ENCODE measurements at places on chromosomes 6 and 20.

GRCh38 chr6:116714296-116714695 lies 33.3 kb downstream of the KPNA5 start:
- no peak for DNase-seq

DNA sequence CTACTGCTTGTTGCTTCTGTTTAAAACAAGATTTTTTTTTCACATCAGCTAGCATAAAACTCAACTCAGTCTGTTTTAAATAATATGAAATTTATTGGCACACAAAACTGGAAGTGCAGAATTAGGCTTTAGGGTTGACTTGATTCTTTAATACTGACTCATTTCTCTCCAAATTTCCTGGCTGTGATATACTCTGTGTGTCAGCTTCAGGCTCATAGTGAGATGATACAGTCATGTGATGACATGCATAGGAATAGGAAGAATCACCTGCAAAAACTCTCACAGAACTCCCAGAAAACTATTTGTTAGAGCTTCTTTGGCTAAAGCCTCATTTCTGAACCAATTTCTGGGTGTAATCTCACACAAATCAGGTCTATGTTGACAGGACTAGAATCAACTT lies 1068.0 kb upstream of the EPHA7 start:
- no peak for DNase-seq

- no peak for DNase-seq
These were observed 20.0 kb upstream of the POU5F1 start for GRCh38 chr6:31190488-31190887.

GRCh38 chr6:82160255-82160990 lies 87.1 kb downstream of the IBTK start:
- no peak for DNase-seq

- no peak for DNase-seq
These were observed 167.9 kb downstream of the HAO1 start for GRCh38 chr20:7772371-7772770.

DNA sequence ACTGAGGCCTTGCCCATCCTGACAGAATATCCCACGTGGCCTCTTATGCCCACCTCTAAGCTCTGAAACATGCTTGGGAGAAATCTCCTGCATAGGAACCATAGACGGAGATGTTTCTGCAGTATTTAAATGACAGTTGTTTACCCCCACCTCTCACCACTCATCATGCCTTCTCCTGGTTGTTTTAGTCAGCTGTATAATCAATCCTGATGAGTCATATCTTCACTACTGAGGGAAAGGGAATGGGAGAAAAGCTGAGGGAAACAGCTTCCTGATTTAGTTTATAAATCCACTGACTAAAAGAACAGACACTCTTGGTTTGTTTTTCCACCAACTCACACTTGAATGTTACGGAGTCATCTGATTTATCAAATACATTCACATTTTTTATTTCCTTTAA lies 113.2 kb upstream of the TENT5A start:
- DNase-seq, result no peak

DNA sequence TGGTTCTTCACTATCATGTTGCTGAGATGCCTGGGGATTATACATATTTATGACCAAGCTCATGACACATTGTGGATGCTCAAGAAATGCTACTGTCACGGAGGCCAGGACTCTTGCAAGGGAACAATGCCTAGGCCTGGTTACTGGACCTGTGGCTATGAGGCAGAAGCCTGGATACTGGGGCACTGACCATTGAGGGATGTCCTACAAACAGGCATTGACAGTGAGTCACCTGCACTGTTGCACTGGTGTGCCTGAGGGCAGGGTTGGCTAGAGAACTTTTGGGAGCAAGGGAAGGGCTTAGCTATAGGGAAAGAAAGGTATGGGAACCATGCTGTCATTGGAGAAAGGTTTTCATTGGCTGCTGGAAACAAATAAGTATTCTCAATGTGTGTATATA lies 313.1 kb upstream of the SUPT3H start:
- DNase-seq, result no peak

GRCh38 chr20:35720165-35721123 lies 21.2 kb downstream of the ROMO1 start:
- no peak for DNase-seq

DNA sequence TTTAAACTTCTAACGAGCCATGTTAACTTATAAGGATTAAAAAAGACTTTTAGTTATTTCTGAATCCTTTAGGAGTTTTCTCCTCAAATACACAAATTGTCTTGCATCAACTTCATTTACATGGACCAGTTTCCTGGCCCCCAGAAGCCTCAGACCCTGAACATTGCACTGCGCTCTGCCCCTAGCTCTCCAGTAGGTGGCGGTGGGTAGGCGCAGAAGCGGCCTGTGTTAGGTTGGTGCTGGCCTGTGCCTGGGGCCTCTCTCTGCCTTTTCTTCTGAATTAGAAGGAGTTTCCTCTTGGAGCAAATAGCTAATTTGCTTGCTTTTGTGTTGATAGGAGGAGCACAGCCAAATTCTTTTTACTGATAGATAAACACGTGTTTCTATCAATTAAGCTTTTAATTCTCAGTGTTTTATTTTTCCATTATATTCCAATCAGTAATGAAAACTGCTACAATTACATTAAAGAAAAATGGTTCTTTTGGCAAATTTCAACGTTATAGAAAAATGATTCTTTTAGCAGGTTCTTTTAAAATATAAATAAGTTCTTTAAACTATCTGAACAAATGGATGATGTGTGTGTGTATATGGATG lies 44.4 kb downstream of the DTD1 start:
- DNase-seq, result peak; percentile 13

- peak; percentile 35 for DNase-seq
These were observed 70.0 kb downstream of the PTPN1 start for GRCh38 chr20:50580016-50580747.

DNA sequence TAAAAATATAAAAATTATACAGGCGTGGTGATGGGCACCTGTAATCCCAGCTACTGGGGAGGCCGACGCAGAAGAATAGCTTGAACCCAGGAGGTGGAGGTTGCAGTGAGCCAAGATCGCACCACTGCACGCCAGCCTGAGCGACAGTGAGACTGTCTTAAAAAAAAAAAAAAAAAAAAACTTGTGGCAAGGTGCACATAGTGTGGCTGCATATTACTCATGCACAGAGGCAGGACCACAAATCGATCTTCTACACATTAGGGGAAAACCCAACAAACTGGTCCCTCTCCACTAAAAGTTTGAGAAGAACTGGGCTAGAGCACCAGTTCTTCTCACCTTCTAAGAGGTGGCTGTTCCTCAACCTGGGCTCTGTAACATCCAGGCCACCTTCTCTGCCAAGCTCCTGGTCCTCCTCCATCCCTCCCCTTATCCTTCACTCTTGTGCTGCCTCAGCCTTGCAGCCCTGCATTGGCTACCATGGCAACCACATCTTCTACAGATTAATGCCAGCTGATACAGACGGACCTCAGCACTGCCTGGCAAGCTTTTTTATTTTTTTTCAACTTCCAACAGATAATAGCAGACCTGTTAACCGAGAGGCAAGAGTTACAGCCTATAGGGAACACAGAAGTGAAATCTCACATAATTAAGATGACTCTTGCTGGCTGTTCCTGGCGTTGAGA lies 88.0 kb downstream of the ATP9A start:
- no peak for DNase-seq

GRCh38 chr6:3773678-3774298 lies 22.3 kb upstream of the PXDC1 start:
- no peak for DNase-seq

DNA sequence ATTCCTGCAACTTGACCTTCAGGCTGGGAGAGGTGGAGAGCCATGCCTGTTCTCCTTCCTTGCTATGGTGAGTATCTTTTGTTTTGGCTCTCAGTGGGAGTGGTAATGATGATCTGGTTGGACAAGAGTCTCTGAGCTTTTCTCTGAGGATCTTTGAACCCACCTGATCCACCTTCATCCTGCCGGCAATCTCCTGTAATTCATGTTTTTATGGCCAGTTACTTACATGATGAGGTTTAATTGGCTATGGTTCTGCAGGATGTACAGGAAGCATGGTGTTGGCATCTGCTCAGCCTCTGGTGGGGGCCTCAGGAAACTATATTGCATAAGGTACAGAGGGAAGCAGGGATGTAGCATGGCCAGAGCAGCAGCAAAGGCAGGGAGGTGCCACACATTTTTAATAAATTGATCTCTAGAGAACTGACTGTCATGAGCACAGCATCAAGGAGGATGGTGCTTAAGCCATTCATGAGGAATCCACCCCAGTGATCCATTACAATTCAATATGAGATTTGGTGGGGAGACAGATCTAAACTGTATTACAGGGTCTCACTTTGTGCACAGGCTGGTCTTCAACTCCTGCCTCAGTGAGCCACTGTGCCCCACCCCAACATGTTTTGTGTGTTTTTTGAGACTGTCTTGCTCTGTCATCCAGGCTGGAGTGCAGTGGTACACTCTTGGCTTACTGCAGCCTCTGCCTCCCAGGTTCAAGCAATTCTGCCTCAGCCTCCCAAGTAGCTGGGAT lies 10.0 kb downstream of the HSPA1B start:
- no peak for DNase-seq

GRCh38 chr6:170205534-170206316 lies 85.2 kb downstream of the DLL1 start:
- no peak for DNase-seq

- no peak for DNase-seq
These were observed 57.8 kb downstream of the SLC2A10 start for GRCh38 chr20:46767127-46767761.

GRCh38 chr6:157625111-157625510 lies 197.9 kb upstream of the SNX9 start:
- no peak for DNase-seq

GRCh38 chr6:33592595-33593413 lies 12.7 kb upstream of the BAK1 start:
- DNase-seq, result no peak

- DNase-seq, result no peak
These were observed 157.0 kb downstream of the CLIC5 start for GRCh38 chr6:45858691-45859090.

- DNase-seq, result no peak
These were observed 136.1 kb upstream of the FAM83B start for GRCh38 chr6:54710456-54710855.

DNA sequence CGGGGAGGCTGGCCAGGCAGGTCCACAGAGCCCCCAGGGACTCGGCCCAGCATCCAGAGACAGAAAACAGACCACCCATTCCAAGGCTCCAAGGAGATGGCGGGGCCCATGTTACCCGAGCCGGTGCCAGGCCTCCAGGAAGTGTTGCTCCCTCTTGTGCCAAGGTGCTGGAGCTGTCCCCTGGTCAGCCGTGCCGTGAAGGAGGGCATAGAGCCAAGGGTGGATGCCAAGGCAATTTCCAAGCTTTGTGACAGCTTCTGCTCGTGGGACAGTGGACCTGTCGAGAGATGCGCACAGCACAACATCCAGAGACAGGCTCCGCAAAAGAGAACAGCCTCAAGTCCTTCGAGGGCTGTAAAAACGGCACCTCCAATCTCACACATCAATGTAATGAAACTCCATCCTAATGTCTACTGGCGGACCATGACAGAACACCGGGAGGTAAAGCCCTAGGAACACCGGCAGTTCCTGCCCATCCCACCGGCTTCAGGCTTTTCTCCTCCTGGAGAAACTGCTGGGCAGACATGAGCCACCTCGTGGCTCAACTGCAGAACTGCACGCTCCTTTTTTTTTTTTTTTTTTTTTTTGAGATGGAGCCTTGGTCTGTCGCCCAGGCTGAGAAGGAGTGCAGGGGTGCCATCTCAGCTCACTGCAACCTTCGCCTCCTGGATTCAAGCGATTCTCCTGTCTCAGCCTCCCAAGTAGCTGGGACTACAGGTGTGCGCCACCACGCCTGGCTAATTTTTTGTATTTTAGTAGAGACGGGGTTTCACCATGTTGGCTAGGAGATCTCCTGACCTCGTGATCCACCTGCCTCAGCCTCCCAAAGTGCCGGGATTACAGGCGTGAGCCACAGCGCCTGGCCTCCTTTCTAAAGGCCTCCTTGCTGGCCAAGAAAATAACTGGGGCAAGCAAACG lies 30.9 kb upstream of the AVP start:
- no peak for DNase-seq

GRCh38 chr6:127864701-127865100 lies 36.2 kb downstream of the THEMIS start:
- no peak for DNase-seq

DNA sequence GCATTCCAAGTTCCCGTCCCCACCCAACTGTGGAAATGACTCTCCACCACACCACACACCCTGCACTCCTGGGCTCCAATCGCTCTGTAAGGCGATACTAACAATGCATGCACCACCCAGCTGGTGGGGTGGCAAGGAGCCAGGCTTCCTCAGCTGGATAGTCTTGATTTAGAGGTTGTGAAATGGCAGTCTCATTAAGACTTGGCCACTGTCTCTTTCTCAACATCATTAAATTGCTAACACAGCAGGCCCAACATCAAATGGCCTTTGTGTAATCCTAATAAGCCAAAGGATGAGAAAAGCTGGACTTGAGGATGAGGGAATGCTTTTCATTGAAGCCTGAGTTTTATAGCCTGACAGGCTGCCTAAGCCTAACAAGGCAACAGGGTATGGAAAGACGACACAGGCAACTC lies 223.7 kb downstream of the GMDS start:
- no peak for DNase-seq

DNA sequence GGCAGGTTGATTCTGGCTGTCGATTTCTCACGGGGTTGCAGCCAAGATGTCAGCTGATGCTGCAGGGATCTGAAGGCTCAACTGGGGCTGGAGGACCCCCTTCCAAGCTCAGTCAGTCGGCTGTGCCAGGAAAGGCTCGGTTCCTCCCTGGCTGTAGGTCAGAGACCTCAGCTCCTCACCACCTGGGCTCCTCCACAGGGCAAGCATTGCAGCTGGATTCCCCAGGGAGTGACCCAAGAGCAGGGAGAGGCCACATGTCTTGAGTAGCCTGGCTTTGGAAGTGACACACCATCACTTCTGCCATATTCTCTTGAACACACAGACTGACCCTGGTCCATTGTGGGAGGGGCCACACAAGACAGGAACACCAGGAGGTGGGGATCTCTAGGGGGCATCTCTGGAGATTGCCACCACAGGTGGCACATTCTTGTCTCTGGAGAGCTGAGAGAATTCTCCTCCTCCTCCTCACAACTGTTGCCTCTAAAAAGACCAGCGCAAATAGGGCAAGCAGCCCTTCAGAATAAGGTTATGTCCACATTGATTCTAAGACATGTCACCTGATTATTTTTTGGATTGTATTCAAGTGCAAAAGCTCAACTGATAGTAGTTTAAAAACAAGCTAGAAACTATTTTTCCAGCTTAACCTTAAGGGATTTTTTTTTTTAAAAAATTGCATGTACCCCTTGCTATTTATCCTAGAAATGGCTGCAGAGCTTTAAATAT lies 270.5 kb downstream of the NRN1 start:
- no peak for DNase-seq

GRCh38 chr20:57883224-57883623 lies 173.4 kb upstream of the PMEPA1 start:
- DNase-seq, result no peak

All from thymus (tissue), 14 donors.